Inflammatory macrophage treated with lipopolysaccharide for 4 hours (primary cell): ENCODE measurements at places on chromosomes 5 and 9.

DNA sequence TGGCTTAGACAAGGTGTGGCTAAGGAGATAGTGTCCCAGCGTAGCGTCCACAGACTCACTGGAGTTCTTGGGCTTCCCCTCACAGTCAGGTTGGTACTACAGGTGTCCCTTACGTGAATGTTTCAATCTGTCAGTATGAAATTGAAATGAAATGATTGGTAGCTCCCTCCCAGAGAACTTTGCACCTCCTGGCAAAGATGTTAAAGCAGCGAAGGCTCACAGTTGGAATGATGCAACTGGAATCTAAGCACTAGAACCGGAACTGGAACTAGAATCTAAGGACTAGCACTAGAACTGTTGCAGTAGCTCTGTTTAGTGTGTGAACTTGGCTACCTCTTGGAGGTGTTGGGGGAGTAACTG lies 1.1 kb downstream of the SLC31A1 start:
- DNase-seq, result peak; percentile 74

DNA sequence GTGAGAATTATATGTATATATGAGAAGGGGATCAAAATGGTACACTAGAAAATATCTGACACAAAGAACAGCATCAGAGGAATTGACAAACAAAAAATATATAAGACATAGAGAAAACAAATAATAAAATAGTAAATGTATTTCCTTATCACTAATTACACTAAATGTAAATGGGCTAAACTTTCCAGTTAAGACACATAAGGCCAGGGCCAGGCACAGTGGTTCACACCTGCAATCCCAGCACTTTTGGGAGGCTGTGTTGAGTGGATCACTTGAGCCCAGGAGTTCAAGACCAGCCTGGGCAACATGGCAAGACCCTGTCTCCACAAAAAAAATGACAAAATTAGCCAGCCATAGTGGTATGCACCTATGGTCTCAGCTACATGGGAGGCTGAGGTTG lies 8.5 kb downstream of the FBXL17 start:
- DNase-seq, result no peak

GRCh38 chr5:55621229-55621628 lies 86.5 kb upstream of the PLPP1 start:
- DNase-seq, result peak; percentile 30

- peak; percentile 34 for DNase-seq
Measured at GRCh38 chr5:149429839-149430721, 51.0 kb upstream of the IL17B start.

GRCh38 chr5:150161242-150162141 lies 5.1 kb upstream of the CDX1 start:
- DNase-seq, result peak; percentile 70
